ENCODE measurements at places on chromosomes 5 and 9.

DNA sequence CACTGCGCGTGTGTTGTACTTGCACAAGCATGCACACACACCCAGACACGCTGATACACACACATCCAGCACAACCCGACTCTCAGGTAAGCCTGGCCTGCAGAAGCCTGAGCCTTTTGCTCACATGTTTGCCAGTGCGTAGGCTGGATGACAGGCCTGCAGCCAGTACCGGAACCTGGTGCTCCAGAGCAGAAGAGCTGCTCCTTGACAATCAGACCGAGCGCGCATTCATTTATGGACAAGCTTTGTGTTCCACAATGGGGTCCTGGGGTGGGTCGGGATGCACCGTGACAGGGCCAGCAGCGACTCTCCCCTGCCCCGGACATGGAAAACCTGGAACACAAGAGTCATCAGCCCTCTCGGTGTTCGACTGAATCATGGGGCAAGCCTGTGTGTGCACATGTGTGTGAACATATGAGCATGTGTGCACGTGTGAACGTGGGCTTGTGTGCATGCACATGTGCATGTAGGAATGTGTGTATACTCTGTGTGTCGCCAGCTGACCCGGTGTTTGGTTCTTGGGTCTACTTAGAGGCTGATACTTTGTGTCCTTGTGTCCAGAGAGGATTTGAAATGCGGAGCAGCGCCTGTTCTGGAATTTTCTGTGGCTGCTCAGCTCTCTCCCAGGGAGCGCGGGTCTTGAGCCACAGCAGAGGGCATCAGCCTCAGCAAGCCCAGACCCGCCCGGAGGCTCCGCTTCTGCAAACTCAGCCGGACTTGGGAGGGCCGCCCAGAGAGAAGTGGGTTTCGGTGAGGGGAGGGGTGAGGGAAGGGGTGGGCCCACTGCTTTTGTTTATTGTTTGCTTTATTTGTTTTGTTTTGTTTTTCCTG lies 32.2 kb downstream of the IRX4 start:
- DNase-seq, result no peak

DNA sequence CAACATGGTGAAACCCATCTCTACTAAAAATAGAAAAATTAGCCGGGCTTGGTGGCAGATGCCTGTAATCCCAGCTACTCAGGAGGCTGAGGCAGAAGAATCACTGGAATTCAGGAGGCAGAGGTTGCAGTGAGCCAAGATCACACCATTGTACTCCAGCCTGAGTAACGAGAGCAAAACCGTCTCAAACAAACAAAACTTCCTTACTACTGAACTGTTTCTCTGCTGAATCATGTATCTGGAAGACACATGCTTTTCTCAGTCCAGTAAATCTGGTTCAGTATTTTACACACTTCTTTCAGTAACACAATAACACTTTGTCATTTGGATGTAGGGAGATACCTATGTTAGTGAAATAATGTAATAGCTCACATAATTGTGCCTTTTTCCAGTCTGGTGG lies 7.9 kb downstream of the TRMT10B start:
- DNase-seq, result no peak

DNA sequence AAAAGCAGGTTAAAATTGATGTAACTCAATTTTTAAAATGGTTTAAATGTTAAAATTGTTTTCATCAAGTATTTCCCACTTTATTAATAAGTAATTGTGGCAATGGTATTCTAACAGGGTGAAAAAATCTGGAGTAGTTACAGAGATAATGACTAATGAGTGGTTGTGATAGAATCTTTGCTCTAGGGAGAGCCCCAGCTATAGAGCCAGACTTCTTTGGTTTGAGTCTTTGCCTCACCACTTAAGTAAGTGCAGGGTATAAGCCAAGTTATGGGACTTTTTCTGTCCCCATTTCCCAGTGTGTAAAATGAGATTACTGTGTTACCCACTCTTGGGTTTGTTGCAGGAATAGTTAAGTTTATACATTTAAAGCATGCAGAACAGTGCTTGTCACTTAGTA lies 158.1 kb downstream of the FER start:
- DNase-seq, result no peak

- no peak for DNase-seq
Observed at GRCh38 chr5:82259172-82259800, 18.9 kb downstream of the RPS23 start.

DNA sequence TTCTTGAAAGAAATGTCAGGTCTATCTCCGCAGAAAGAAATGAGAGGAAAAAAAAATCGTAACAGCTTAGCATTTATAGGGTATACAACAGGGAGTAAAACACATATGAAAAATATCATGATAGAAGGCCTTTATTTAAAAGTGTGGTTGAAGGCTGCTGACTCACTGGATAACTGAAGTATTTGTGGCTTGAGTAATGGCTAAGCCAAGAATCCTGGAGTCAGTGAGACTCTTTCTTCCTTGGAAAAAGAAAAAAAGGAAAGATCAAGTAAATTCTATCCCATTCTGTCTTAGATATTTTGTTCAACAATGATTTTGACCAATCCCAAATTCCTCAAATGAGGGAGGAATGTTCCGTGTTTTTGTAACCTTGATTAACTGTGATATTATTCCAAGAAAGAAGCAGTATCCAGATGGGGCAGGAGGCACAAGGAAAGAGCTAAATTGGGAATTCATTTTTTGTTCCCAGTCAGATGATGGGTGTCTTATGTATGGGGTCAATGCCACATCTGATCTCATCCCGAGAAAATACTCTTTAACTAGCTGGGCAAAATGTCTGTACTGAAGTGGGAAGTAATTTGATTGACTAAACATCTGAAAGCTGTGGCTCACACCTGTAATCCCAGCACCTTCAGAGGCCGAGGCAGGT lies 64.3 kb upstream of the MYO10 start:
- no peak for DNase-seq

GRCh38 chr5:113177225-113177624 lies 200.6 kb downstream of the DCP2 start:
- DNase-seq, result no peak

GRCh38 chr5:96816991-96817390 lies 9.2 kb upstream of the ERAP1 start:
- peak; percentile 47 for DNase-seq

GRCh38 chr5:153158608-153159007 lies 331.9 kb upstream of the GRIA1 start:
- no peak for DNase-seq

GRCh38 chr9:90988318-90988717 lies 186.7 kb downstream of the SYK start:
- DNase-seq, result no peak

DNA sequence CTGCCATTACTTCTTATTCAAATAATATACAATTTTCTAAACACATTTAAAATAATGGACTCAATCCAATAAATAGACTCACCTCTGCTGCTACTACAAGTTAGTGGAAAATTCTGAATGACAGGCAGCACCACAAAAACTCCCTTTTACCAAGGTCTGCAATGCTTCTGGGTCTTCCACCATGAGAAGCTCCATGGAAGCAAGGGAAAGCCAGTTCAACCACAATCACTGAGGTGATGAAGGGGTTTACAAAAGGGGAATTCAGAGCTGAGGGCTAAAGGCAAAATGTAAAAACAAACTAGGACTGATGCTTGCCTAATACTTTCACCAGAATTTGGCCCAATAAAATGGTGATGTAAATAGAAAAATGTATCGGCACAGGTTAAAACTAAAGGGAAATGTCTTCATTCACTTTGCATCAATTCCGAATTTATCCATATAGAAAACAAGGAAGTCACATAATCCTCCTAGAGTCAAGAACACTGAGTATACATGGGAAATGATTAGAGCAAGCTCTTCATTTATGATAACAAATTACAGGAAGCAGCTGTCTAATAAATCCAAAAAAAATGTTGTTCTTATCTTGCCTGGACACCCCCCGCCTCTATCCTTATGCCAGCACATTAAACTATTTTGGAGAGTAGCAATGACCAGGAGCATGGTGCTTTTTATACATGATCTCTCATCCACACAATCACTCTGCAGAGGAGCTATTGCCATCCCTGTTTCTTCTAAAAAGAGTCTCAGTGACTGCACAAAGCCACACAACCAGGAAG lies 66.3 kb upstream of the NFIB start:
- no peak for DNase-seq

- no peak for DNase-seq
Observed at GRCh38 chr9:92440751-92441046, 16.4 kb upstream of the OMD start.

DNA sequence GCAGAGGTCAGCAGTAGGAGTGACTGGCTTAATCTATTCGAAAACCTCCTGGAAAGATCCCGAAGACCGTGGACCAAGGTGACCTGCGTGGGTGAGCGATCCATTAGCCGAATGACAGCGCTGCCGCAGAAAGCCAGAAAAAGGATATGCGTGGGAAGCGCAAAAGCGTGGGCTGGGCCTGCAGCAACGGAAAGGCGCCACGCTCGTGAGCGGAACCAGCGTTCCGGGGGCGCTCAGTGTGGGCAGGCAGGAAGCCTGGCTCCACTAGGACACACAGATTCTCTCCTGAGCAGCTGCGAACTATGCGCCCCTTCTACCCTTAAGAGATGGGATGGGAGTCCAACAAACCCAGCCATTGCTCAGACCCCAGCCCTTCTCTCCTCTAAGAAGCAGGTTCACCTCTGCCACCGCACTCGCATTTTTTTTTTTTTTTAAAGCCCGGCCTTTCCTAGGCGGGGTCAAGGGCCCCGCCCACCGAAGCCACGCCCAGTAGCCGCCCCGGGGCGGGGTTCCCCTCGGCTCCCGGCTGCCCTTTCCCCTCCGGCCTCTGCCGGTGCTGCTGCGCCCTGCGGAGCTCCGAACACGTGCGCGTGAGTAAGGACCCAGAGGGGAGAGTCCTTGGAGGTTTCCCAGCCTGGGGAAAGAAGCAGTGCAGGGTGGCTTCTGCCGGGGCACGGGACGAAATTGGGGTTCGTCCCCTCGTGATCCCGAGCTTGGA lies 19.8 kb upstream of the MATR3 start:
- peak; percentile 90 for DNase-seq

- DNase-seq, result no peak
Observed at GRCh38 chr5:57315941-57316340, 142.1 kb downstream of the GPBP1 start.

DNA sequence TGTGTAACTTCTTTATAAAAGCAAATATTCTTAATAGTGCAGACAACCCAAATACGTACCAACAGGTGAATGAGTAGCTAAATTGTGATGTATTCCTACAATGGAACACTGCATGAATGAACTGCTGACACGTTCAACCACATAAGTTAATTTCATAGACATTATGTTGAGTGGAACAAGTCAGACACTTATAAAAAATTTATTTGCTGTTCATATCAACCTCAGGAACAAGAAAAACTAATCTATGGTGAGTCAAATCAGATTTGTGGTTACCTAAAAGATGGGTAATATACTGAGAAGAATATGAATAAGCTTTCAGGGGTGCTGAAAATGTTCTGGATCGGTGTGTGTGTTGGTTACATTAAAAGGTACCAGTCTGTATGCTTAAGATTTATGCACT lies 35.7 kb downstream of the INVS start:
- DNase-seq, result no peak

- DNase-seq, result no peak
Observed at GRCh38 chr9:95065224-95065623, 252.3 kb downstream of the FANCC start.

- no peak for DNase-seq
Observed at GRCh38 chr9:122387536-122387935, 16.7 kb downstream of the PTGS1 start.

DNA sequence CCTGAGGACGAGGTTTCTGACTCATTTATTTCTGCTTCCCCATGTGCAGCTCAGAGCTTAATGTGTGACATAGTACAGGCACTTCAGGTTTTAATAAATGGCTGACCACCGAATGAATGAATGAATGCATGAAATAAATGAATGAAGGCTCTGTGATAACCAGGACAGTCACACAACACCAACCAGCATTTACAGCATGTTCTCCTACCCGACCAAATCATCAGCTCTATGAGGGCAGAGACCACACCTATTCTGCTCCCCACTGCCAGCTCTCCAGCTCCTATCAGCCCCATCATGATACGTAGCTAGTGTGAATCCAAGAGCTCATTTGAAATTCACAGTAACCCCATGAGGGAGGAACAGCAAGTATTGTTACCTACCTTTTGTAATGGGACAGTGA lies 4.8 kb downstream of the TMOD1 start:
- no peak for DNase-seq

DNA sequence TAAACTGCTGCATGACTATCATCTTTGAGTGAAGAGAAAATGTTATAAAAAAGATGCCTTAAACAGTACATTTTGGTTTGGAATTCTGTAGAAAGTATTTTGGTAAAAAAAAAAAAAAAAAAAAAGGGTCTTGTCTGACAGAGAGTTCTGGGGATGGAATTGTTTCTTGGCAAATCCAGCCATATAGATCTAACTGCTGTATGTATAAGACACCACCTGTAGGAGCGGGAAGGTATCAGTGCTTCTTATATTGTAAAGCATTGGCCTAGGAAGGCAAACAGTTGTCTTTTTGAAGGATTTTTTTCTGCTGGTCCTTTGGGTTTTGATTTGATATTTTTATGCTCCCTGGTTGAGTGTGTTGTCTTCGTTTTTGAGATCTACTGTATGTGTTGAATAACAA lies 2.8 kb downstream of the PURA start:
- DNase-seq, result no peak

DNA sequence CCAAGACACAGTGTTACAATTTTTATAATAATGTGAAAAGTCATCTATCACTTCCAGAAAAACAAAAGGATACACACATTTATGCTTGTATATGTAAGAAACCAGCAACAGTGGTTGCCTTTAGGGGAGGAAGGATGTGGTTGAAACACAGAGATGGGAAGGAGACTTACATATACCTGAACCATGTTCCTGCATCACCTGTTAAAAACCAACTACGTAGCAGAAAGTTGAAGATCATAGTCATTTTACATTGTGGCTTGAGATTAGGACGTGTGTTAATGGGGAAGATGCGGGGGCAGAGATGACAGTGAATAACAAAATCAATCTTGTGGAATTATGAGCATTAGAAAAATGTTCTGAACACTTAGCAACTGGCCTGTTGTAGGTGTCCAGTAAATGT lies 307.3 kb downstream of the MLLT3 start:
- peak; percentile 47 for DNase-seq

GRCh38 chr9:131641618-131642495 lies 96.5 kb downstream of the PRRT1B start:
- DNase-seq, result no peak

- DNase-seq, result no peak
Observed at GRCh38 chr9:82192211-82192610, 203.6 kb downstream of the SPATA31D1 start.

DNA sequence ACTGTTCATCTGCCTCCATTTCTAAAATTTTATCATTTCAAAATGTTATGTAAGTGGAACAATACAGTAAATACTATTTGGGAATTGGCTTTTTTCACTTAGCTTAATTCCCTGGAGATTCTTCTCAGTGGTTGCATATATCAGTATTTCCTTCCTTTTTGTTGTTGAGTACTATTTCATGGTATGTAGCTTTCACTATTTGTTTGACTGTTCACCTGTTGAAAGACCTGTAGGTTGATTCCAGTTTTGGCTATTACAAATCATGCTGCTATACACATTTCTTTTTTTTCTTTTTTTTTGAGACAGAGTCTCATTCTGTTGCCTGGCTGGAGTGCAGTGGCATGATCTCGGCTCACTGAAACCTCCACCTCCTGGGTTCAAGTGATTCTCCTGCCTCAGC lies 33.0 kb upstream of the PWWP2A start:
- DNase-seq, result no peak

- no peak for DNase-seq
Observed at GRCh38 chr5:132754947-132755346, 7.7 kb downstream of the CCNI2 start.

GRCh38 chr9:120396931-120397330 lies 183.0 kb downstream of the CDK5RAP2 start:
- no peak for DNase-seq
